Activated T-cell treated with anti-CD3 and anti-CD28 coated beads, Interleukin-2, amount 50 U/mL, for 1 hour (primary cell): ENCODE measurements at places on chromosomes 2 and 18.
A peak's percentile ranks its signal among the peaks of the same experiment; 100 is the strongest.

- peak; percentile 66 for DNase-seq
These were observed at the start of gene EDAR for GRCh38 chr2:108988796-108989713. Gene EDAR, minus strand, starts transcription at chr2:108989220. Its CDS starts 58,206 bp downstream, at chr2:108931014.

- no peak for DNase-seq
These were observed 50.9 kb downstream of the TNP1 start for GRCh38 chr2:216808805-216809425.

- no peak for DNase-seq
These were observed 416.2 kb upstream of the LYPD1 start for GRCh38 chr2:133086176-133086575.

DNA sequence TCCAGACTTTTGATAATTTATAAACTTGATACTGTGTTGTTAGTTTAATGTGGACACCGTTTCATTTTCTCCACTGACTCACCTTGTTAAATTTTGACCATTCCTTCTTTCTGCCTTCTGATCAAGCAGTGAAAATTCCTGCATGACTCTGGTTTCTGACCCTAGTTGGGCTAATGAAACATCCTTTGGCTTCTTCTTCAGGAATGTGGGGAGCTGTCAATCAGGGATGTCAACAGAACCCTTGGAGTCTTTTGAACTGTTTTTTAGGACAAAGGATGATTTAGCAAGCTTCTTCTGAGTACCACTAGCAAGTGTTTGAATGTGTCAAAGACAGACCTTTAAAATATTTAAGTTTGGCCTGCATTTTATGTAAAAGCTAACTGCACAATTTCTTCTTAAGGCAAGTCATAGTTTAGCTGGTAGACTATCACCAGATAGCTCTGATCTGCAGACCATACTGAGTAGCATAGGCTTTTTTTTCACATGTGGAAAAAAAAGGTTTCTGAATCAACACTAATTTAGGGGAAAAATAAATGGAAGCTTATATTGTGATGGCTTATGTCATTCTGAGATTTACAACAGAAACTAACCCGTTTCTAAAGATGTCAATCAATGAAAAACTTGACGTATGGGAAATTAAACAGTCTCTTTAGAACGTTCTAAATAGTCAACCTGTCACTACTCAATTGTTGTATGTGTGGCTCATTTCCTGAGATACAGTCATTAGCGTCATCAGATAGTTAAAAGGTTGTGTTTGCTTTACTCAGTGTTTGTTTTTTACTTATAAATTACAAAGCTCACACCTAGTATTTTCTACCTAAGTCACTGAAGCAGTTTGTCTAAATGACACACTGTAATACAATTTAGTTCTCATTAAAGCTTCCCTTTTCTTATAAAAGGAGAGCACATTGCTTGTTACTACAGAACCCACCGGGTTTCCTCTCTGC, 311.4 kb downstream of the PTPRM start:
- no peak for DNase-seq

DNA sequence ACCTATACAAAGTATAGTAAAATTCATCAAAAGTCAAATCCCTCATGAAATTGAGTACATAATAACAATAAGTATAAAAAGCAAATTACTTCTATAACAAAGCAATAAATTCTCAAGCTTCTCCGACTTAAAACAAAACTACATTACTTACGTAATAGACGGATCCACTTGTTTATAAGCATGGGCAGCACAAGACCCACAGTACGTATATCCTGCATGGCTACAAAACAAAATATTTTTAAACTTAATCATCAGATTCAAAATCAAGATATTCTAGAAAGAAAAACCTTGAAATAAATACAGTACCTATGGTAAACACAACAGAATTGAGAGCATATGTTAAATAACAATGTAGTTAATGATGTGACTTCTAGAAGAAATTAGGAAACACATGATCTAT, 78.9 kb downstream of the MEMO1 start:
- no peak for DNase-seq

DNA sequence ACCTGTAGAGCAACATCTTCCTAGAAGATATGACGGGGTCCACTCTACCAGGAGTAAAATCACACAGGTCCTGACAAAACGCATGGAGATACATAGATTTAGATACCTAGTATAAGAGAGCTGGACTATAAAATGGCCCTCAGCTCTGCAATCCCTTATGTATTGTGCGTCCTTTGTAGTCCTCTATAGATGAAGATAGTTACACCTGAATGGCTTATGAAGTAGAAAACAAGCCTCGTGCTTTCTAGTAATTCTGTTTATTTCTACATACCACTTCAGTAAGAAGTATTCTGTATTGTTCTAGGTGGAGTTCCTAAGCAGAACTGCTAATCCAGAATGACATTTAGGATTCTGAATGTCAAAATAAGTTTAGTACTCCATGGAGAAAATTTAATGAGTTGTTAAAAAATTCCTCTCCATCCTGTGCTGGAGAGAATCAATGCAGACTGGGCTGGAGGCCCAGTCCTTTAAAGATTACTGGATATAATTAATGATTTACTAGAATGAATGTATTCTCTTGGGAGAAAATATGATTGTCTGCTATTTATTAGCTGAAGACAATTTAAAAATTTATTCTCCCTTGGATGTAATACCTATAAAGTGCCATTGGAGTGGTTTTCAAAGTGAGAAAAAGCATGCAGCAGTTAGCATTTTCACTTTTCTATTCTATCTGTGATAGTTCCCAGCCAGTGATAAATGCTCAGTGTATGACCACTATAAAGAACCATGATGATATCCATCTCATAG, 147.3 kb upstream of the UNC80 start:
- DNase-seq, result no peak

GRCh38 chr2:240780023-240780700, 39.9 kb downstream of the KIF1A start:
- no peak for DNase-seq
